ENCODE measurements at places on chromosomes 13 and 19. TPM values are rescaled to one million over a fixed set of nuclear protein-coding genes. Genes with fewer than 3 reads are reported as not detected.

Gene PRTN3
- not detected for total RNA-seq

DNA sequence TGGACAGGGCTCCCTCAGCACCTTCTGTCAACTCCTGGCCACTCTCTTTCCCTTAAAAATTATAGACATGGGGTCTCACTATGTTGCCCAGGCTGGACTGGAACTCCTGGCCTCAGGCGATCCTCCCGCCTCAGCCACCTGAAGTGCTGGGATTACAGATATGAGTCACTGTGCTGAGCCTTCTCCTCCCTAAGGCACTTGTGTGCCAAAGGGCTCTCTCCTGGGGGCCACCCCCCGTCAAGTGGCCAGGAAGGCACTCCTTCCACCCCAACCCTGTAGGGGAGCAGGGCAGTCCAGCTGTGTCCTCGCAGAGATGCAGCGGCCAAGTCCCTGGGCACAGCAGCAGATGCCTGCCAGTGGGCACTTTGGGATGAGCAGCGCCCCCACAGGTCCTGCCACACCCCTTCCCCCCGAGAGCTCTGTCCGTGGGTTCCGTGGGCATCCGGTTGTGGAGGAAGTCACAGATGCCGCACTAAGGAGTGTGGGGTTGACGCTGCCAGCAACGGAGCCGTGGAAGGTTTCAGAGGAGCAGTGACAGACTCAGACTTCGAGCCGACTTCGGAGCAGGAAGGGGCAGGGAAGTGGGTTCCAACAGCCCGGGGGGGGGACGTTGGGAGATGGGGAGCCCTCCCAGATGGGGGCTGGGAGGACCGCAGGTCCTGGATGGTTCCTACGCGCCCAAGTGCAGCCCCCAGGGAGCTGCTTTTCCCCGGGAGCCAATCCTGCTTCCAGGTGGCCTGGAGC is 3.3 kb upstream of the UQCR11 start:
- no peak for DNase-seq

- DNase-seq = no peak
Observed at GRCh38 chr13:106883976-106884375, 316.0 kb upstream of the ARGLU1 start.

DNA sequence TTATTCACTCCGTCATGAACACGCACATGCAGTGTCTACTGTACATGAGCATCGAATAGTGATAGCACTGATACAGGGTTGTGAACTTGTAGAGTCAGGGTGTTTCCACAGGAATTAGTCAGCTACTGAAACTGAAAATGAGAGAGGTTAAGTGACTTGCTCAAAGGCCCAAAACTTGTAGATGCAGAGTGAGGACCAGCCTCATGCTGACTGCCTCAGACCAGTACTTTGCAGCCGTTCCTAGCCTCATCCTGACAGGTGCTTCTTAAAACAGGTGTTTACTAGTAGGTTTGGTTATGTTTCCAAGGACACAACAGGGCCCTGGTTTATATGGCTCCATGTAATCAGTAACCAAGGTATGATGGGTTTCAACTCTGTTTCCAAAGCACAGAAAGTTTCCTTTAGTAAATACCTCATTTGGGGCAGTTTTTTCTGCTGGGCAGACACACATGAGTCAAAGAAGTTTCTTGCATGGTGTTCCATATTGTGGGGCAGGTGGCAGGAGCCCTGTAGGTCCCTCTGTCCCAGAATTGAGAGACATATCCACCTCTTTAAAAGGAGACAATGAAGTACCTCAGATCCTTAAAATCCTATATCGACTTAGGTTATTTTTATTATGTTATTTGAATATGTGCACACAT is 16.0 kb downstream of the FGF9 start:
- DNase-seq = no peak

Gene RINL
- 0.65 TPM for total RNA-seq

Gene LRRC63
- total RNA-seq = 0.15 TPM

DNA sequence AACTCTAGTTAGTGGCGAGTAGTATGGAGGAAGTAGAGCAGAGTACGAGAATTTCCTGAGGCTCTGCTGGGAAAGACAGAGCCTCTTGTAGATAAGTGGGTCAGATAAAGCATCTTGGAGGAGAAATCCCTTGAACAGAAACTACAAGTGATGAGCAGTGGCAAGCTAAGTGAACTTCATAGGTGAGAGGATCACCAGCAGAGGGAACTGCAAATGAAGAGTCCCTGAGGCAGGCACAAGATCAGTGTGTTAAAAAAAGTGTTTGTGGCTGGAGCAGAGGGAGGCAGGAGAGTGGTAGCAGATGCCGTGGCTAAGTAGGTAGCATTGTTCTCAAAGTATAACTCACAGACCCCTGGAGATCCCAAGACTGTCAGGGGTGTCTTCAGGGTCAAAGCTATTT is 437.6 kb downstream of the HS6ST3 start:
- DNase-seq = no peak

Gene CEACAM3
- total RNA-seq = not detected
